ENCODE measurements at places on chromosomes 13 and 19.

DNA sequence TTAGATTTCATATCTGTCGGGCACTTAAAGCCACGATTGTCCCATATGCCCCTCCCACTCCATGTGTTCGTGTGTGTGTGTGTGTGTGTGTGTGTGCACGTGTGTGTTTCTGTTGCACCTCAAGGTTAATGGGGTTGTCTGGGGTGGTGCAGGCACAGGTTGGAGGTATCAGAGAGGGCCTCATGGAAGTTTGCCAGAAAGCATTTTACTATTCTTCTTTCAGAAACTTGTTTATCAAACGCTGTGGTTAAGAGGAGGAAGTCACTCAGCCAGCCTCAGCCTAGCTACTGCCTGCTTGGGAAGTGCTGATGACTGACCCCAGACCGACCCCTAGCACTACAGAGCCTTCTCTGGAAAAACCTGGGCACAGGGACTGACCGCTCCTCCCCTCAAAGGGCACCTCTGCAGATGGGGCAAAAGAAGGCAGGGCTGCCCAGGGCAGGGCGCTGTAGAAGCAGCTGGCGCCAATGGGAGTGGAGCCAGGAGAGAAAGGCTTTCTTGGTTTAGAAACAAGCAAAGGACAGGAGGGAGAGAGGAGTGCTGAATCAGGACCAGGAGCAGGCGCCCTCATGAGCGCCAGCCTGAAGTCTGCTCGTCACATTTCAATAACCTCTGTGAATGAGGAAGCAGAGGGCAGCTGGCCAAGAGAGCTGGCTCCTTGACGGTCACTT, 3.9 kb downstream of the SIAH3 start:
- no peak for DNase-seq

GRCh38 chr13:96993634-96994016, 651 bp downstream of the OXGR1 start:
- DNase-seq: no peak

GRCh38 chr13:60427285-60427684, 30.3 kb downstream of the TDRD3 start:
- no peak for DNase-seq

- DNase-seq: no peak
These were observed 711 bp upstream of the MIPEP start for GRCh38 chr13:23889615-23890607.

- no peak for DNase-seq
These were observed 20.9 kb downstream of the C19orf44 start for GRCh38 chr19:16516923-16517610.

GRCh38 chr13:113769881-113770280, 10.9 kb downstream of the TMEM255B start:
- peak; percentile 34 for DNase-seq

All from suprapubic skin (tissue), 4 donors.